ENCODE measurements at places on chromosomes 13 and 19.

DNA sequence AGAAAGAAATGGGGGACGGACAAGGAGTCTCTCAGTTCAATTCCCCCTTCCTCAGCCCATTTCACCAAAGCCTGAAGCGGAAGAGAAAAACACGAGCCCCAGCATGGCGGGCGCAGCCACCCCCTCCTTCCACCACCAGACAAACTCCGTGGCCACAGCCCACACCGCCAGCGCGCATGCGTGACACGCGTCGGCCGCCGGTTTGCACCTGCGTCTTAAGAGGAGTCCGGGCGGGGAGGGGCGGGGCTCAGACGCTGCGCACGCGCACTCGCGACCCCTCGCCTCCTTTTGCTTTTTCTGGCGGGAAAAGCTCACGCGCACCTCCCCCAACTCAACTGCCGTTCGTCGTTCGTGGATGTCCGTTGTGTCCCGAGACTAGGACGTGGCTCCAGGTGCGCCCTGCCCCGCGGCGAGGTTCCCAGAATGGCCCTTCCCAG, at the start of gene KASH5:
Gene KASH5 (plus strand): TSS at position 314 of the 437 bp plus-strand sequence. CDS start 2,635 bp downstream, outside the sequence.
- DNase-seq: peak; percentile 78

GRCh38 chr19:6087074-6087571, 23.2 kb downstream of the RFX2 start:
- peak; percentile 57 for DNase-seq

DNA sequence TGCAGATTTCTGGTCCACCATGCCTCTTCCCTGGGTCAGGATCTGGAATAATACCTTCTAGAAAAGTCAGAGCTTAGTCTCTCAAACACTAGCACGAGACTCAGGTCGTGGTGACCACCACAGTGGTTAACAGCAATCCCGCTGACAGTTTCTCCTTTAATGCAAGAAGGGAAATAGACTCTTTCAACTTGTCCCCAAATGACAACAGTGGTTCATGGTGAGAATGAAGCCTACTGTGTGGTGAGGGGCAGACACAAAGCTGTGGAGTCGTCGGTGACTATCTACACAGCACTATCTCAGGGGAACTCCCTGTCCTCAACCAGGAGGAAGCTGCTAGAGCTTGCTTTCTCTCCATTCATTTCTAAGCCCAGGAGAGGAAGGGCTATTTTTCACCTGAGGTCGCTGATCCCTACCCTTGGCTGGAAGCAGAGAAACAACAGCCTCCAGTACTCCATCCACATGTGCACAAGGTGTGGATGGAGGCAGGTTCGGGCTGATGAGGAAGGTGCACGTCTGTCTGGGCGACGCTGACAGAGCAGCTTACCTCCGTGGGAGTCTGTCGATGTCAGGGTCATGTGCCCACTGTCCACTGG, 72.4 kb downstream of the STK24 start:
- no peak for DNase-seq

GRCh38 chr13:108213946-108214345, 1.4 kb downstream of the LIG4 start:
- no peak for DNase-seq

DNA sequence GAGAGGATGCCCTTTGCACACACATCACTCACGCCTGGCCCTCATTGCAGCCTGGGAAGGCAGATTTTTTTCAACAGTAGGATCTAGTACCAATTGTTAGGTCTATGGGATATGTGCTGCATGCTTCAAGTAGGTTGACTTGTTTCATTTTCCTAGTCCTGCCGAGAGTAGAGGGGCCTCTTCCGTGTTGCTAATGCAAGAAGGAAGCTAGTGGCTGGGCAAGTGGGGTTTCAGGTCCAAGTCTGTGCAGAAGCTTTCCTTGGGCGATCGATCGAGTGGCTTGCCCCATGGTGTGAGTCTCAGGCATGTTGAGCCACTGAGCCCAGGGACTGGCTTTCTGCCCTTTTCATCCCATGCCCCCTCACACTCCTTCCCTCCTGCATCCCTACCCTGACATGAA, 13.7 kb downstream of the ILF3 start:
- no peak for DNase-seq

GRCh38 chr13:77740097-77740735, 42.7 kb downstream of the SLAIN1 start:
- DNase-seq: no peak

DNA sequence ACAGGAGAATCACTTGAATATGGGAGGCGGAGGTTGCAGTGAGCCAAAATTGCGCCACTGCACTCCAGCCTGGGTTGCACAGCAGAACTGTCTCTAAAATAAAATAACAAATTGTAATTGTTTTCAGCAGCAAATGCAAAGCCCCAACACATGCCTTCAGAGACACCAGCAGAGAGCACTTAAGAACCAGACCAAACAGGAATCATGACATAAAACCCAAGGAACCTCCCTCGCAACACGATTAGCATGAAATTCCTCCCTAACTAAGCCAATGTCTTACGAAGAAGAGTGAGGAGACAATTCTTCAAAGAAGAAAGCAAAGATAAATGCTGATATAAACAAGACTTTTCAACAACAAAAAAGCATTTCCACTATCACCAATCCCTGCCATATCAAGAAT, 40.1 kb downstream of the PSPC1 start:
- DNase-seq: no peak

- DNase-seq: no peak
Measured at GRCh38 chr13:25579221-25579620, 207.4 kb downstream of the ATP8A2 start.

DNA sequence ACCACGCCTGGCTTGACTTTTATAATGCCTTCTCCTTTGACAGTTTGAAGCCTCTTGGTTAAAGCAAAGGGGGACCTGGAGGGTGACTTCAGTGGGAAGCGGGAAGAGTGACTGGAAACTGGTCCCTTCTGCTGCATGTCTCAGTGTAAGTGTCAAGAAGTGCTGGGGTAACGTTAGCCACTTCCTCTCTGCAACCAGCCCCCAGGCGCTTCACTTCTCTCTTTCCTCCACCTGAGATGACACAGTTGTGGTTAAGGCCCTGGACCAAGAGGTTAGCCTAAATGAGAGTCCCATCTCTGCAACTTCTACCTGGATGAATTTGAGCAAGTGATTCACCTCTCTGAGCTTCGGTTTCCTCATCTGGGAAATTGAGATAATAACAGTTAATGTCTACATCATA, 16.3 kb downstream of the LEUTX start:
- DNase-seq: no peak

GRCh38 chr19:30682146-30682998, 310.2 kb downstream of the ZNF536 start:
- DNase-seq: no peak

GRCh38 chr13:100129605-100130004, 40.7 kb downstream of the PCCA start:
- DNase-seq: no peak

DNA sequence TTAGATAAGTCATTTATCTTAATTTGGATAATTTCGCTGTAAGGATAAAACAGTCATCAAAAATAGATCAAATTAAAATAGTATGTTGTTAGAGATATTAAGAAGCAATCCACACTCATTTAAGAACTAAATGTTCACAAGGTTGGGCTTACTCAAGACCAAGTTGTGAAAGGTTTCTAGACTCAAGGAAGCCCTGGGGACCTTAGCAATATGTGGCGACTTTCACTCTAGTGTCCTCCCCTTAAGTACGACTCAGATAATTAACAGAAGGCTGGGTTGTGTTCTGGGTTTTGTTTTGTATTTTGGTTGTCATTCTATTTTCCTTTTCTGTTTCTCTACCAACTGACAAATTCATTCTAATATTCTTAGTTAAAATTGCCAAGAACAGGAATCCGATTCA, 1008.0 kb downstream of the PCDH9 start:
- no peak for DNase-seq

DNA sequence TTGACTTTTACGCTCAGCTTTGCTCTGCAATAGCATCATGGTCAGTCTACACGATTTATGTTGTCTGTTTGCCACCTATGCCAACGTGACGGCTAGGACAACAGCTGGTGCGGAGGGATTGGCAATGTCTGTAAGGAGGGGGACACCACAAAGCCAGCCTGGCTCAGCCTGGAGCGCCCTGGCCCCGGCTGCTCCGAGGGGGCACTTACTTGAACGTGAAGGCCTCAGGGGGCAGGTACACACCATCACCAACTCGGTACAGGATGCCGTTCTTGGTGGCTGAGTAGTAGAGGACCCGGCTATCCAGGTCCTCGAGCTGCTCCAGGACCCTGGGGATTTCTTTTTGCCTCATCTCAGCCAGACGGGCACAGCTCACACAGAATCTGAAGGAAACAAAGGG, 26.4 kb upstream of the EIF3G start:
- no peak for DNase-seq

- DNase-seq: no peak
Measured at GRCh38 chr13:28012896-28013295, 24.4 kb upstream of the URAD start.

- DNase-seq: no peak
Measured at GRCh38 chr13:112963641-112964040, 5.4 kb upstream of the MCF2L start.

DNA sequence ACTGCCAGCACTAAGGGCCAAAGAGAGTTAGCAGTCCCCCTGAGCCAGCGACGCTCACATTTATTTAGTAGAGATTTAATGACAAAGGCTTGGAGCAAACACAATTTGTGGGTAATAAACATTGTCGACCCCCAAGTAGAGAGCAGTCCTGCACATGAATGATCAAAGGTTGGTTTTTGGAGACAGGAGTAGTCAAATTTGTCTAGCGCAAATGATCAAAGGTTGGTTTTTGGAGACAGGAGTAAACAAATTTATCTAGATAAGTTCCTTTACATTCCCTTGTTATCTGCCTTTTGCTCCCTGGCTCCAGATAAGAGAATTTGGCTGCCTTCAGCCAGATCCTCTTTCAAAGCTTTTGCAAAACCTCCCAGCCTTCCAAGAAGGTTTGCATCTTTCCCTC, 26.9 kb downstream of the METTL21C start:
- no peak for DNase-seq

DNA sequence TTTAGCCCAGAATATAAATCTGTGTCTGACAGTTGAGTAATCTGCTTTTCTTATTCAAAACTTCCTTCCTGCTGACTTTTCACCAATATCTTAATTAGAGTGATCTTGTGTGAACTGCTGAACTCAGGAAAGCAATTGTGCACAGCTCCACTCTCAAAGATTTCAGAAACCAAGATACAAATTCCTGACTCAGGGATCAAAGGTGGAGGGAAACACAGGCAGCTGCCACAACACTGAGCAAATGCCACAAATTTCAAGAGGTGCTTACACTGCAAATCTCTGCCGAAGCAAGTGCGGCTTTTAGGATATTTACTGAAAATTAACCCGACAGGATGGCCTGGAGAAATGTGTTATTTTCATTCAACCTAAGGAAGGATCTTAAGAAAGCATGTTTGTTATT, 111.4 kb downstream of the STOML3 start:
- DNase-seq: no peak

- no peak for DNase-seq
Measured at GRCh38 chr13:105441051-105441750, 1094.3 kb downstream of the EFNB2 start.

DNA sequence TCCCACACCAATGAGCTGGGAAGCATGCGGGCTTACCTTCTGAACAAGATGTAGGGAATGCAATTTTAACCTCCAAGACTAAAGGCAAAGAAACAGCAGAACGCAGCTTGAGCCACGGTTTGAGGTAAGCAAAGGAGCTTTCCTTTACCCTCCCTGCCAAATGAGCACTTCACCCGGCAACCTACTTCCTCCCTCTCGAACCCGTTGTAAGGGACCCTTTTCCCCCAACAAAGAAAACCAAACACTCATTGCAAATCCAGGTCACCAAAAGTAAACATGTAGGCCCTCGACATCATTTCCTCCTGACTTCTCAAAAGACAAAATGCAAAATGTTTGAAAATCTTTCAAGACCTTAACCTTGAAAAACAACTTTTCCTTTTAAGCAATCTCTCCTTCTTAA, 65.3 kb downstream of the ABCC4 start:
- DNase-seq: no peak

DNA sequence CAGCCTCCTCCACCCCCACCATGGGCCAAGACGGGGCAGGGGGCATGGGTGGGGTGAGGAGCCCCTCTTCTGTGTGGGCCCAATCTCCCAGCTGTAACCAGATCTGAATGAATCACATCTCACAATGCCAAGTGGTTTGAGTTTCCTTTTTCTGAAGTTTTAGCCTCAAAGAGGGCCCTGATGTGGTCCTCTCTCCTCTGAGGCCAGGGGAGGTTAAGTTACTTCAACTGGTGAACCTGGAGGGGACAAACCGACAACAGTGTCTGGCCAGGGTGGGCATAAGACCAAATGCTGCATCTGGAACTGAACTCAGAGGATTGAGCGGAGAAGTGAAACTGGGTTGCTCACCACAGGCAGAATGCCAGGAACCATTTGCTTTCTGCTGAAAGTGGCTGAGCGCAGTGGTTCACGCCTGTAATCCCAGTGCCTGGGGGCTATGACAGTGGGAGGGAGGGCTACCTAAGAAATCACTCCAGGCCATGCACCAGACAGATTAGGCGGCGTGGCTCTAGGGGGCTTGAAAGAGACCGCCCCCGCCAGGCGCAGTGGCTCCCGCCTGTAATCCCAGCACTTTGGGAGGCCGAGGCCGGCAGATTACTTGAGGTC, 15.4 kb upstream of the IRGC start:
- peak; percentile 21 for DNase-seq

- no peak for DNase-seq
Measured at GRCh38 chr13:98200211-98200878, 23.3 kb upstream of the RNF113B start.

DNA sequence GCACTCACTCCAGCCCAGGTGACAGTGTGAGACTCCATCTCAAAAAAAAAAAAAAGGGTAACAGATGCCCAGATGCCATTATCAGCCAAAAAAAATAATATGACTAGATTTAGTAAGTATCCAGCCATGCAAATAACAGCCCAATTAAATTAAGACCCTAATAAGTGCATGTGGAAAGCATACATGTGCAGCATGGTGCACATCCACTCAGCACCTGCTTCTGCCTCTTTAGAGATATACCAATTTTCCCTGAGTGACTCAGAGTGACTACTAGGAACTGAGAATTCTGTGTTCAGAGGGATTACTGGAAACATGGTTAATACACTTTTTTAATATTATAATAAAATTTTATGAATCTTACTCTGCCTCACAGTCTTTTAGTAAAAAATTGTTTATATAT, 29.8 kb upstream of the ZNF675 start:
- DNase-seq: no peak

DNA sequence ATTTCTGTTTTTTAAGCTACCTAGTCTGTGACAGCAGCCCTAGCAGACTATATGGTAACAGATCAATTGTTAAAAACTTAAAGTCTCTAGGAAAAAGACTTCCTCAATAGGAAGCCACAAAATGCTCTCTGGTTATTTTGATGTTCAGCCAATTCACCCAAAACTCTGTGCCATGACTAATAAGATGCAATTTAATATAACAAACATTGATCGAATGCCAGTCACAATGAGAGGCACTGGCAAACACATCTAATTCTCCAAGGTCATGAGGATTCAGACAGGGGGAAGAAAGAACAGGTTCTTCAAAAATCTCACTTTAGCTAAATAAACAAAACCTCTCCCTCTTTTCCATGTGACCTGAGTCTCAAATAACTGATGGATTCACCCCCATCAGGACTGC, 107.5 kb downstream of the SUCLA2 start:
- DNase-seq: no peak

- DNase-seq: peak; percentile 71
Measured at GRCh38 chr19:48490981-48491792, 20.4 kb downstream of the LMTK3 start.

GRCh38 chr19:20664901-20665781, 3.8 kb upstream of the ZNF626 start:
- DNase-seq: no peak

GRCh38 chr19:35911790-35912189, 3.7 kb upstream of the TYROBP start:
- peak; percentile 51 for DNase-seq

GRCh38 chr13:42580644-42581043, 6.7 kb downstream of the TNFSF11 start:
- no peak for DNase-seq

Data from CD4-positive, alpha-beta T cell treated with Interleukin-6 for 4 hours (primary cell).